ENCODE measurements at places on chromosomes 1 and 21. TPM values are rescaled to one million over a fixed set of nuclear protein-coding genes. Genes with fewer than 3 reads are reported as not detected.

KRTAP19-1 gene
- total RNA-seq: not detected

- H3K27ac ChIP-seq: no peak within 1 kb of the TSS
- H3K27me3 ChIP-seq: no peaks in the 10 kb centered on the region
- H3K36me3 ChIP-seq: no peaks in the 10 kb centered on the region
- no peak within 1 kb of the TSS for H3K4me3 ChIP-seq
- no peak for DNase-seq
These were observed at the start of gene IFI44L for GRCh38 chr1:78619803-78620579. TSS of gene IFI44L (plus strand) at chr1:78620448. CDS start at chr1:78627916, 7,468 bp downstream.

DNA sequence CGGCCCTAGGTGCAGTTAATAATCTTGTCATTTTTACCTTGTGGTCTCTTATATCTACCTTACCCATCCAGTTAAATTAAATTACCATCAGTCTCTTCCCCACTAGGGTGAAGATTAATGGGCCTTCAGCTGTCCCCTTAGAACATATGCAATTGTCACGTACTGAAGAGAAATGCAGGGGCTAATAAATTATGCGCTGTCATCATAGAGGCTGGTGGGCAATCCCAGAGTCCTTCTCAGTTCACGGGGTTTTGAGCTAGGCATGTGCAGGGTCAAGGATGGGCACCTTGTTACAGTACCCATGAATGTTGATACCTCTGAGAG is 35.8 kb downstream of the HLX start:
- no peaks in the 10 kb centered on the region for H3K4me1 ChIP-seq
- no peaks in the 10 kb centered on the region for H3K27me3 ChIP-seq
- H3K4me3 ChIP-seq: no peak overlapping the region
- no peak for DNase-seq
- H3K27ac ChIP-seq: no peak overlapping the region

- DNase-seq: no peak
- no peak overlapping the region for H3K4me3 ChIP-seq
- H3K4me1 ChIP-seq: peaks cover 9% of the 10 kb centered on the region
- H3K27me3 ChIP-seq: no peaks in the 10 kb centered on the region
These were observed 354.7 kb downstream of the LMO4 start for GRCh38 chr1:87683196-87683956.

GRCh38 chr1:51328279-51328678 is 2.1 kb downstream of the TTC39A start:
- H3K27ac ChIP-seq: no peak overlapping the region
- no peaks in the 10 kb centered on the region for H3K27me3 ChIP-seq
- H3K4me3 ChIP-seq: no peak overlapping the region
- H3K4me1 ChIP-seq: peaks cover 3% of the 10 kb centered on the region
- no peaks in the 10 kb centered on the region for H3K36me3 ChIP-seq
- DNase-seq: no peak

GRCh38 chr1:26537951-26538352 is 8.4 kb downstream of the RPS6KA1 start:
- H3K27ac ChIP-seq: no peak overlapping the region
- no peaks in the 10 kb centered on the region for H3K4me1 ChIP-seq
- H3K4me3 ChIP-seq: no peak overlapping the region
- peaks cover 18% of the 10 kb centered on the region for H3K36me3 ChIP-seq

Data from H9 (cell line).